Dermis blood vessel endothelial cell (primary cell): ENCODE measurements at places on chromosomes 16 and 17. TPM values are rescaled to one million over a fixed set of nuclear protein-coding genes. Genes with fewer than 3 reads are reported as not detected.

ZG16 gene
- not detected in 2 replicates for total RNA-seq

DNA sequence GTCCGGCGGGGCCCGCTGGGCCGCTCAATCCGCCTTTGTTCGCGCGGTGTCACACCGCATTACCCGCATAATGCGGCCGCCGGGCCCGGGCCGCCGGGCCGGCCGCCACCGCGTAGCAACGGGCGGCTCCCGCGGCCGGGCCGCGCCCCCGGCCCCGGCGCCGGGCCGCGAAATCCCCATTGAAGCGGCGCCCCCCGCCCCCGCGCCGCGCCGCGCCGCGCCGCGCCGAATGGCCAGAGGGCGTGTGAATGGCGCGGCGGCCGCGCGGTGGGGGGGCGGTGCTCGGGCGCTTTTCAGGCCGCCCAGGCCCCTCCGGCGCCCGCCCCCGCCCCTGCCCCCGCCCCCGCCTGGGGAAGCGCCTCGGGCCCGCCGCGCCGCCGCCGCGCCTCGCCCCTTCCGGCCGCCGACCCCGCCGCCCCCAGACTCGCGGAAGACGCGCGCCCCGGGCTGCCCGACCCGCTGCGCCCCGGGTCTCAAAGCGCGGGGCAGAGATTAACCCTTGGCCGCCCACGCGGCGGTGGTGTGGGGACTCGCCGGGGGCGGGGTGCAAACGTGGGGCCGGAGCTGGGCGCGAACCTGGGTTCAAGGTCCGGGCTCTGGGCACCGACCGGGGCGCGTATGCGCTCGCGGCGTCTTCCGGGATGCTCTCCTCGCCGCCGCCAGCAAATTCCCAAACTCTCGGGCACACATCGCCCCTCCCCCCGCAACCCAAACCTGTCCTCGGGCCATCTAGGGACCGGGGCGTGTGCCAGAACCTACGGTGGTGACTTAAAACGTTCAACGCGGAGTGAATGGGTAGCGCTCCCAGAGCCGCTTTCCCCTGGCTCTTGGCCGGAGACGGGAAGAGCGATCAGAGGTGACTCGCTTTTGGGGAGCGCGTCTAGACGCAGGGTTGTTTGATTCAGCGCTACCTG, 46.7 kb downstream of the WNT3 start:
- peak; percentile 47 for DNase-seq

DNA sequence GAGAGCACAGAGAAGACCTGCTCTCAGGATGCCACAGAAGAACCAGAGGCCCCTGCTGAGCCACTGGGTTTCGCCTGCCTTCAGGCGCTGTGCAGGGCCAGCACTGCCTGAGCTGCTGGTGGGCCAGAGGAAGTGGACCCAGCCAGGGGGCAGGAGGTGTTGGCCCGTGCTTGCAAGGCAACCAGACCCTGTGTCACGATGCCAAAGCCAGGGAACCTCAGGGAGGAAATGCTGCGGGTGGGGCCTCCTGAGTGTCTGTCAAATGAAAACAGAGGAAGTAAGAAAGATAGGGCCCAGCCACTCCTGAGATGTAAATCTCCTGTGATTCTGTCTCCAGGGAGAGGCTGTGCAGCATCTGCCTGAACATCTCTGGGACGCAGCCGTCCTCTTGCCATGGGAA, 58.1 kb upstream of the ADORA2B start:
- DNase-seq = no peak

PER1 gene
- total RNA-seq = 7.7 and 18.7 TPM in 2 replicates

DNA sequence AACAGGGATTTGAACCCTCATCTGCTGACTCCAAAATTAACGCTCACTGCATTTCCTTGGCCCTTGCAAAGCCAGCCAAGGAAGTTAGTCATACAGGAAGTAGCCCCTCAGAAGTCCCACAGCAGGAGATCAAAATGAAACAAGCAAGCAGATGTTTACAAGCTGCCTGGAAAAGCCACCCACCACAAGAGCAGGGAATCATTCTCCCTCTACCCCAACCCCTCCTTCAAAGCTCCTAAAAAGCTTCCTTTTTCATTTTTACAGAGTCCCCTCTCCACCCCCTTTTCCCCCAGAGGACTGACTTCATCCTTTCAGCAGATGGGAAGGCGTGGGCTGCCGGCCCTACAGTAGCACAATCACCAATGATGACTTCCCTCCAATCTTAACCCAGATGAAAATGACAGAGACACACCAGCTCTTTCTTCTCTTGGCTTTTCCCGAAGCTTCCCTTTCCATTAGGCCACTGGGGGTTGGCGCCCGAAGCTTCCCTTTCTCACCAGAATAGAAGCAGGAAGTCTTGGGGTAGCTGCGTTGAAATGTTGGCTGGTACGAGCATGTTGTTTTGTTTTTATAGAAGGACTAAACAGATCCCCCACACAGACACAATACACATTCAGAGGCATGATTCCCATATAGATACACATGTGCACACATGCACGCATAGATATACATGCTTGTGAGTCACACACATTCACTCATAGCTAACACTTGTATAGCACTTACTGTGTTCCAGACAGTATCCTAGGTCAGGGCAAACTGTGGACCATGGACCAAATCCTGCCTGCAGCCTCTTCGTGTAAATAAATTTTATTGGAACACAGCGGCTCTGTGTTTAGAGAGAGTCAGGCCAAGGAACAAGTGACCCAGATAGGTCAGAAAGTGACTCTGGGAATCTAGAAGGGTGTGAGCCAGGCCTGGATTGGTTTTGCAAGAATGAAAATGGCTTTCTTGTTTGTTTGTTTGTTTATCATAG, 17.4 kb downstream of the ITPRIPL2 start:
- DNase-seq = peak; percentile 72

GRCh38 chr16:27177031-27177774, 26.1 kb upstream of the KDM8 start:
- DNase-seq = peak; percentile 67

DNA sequence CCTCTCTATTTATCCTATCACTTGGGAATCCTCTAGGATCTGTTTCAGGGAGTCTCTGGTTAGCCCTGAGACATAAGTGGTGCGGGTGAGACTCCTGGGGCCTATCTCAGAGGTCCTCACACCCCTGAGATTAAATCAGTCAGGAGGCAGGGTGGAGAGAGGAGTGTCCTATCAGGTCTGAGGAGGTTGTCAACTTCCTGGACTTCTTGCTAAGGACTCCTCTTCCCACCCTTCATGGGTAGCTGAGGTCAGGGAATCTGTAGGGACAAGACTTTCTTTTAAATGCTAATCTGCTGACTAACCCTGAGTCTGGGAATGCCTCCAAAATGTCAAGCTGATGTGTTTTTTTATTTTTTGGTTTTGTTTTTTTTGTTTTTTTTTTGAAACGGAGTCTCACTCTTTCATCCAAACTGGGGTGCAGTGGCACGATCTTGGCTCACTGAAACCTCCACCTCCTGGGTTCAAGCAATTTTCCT, 6.6 kb upstream of the ARMC5 start:
- peak; percentile 43 for DNase-seq

- no peak for DNase-seq
Measured at GRCh38 chr17:77419547-77420094, 278.9 kb downstream of the SEC14L1 start.

GRCh38 chr17:76369379-76369778, 15.0 kb upstream of the SPHK1 start:
- DNase-seq = no peak

CHTF8 gene
- 89.9 and 160 TPM in 2 replicates for total RNA-seq

GRCh38 chr17:69286257-69286656, 40.7 kb downstream of the ABCA5 start:
- no peak for DNase-seq

DNA sequence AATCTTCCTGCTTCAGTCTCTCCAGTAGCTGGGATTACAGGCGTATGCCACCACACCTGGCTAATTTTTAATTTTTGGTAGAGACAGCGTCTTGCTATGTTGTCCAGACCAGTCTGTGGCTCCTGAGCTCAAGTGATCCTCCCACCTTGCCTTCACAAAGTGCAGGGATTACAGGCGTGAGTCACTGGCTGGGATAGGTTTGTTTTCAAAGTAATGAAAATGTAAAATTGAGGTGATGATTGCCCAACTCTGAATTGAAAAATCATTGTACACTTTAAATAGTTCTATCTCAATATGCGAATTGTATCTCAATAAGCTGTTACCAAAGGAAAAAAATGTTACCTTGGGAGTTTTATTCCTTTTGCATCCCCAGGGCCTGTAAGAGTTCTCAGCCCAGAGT, 1.2 kb upstream of the AMFR start:
- DNase-seq = no peak
